Anterior cingulate cortex (tissue), 58 donors: ENCODE measurements at places on chromosomes 4 and X.

- no peak for DNase-seq
These were observed 666.1 kb upstream of the BOD1L1 start for GRCh38 chr4:14293582-14293981.

GRCh38 chr4:170242471-170242870 is 152.7 kb upstream of the AADAT start:
- DNase-seq: no peak

- DNase-seq: no peak
These were observed 14.3 kb downstream of the ANTXR2 start for GRCh38 chr4:80058740-80059139.

DNA sequence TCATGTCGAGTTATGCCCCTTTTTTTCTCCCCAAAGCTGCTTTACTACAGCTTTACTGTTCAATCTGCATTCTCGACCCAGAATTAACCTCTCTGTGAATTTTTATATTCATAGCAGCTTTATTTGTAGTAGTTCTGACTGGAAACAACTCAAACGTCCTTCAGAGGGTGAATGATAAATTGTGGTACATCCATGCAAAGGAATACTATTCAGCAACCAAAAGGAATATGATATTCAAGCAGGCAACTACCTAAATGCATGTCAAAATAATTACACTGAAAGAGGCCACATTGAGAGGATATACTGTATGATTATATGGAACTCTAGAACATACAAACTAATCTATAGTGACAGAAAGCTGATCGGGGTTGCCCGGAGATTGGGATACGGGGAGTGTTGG is 20.0 kb upstream of the MECP2 start:
- no peak for DNase-seq

DNA sequence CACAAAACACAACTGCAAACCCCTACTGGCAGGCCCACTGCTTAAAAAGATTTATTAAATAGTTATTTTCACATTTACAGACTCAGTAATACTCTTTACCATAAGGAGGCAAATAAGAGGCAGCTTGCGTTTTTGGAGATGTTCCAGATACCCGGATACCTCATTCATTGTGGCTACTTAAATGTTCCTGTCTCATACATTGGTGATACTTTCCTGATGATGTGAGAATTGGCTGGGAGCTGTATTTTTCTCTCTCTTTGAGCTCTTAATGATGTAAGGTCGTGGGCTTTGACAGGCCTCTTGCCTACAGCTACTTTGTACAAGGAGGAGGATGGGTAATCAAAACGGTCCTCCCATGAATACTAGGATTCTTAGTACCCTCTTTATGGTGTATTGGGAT is 101.5 kb downstream of the AKAP4 start:
- DNase-seq: no peak

DNA sequence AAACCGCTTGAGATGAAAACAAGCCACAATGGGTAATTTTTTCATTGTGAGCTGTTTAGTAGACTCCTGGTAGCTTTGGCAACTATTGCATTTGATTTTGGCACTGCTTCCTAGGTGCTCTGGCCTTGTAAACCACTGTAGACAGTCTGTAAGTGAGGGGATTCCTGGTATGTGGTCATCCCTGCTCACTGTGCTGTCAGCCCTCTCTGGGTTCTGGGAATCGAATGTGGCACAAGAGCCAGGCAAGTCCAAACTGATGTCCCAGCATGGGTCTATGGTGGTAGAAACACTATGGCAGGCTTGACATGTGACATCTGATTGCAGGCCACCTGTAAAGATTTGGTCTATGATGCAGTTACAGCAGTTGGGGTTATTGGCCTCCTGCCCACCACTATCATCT is 2.5 kb downstream of the USP51 start:
- DNase-seq: no peak

- no peak for DNase-seq
These were observed 36.8 kb upstream of the CASK start for GRCh38 chrX:41960142-41960541.

GRCh38 chr4:110294165-110294564 is 95.8 kb upstream of the ELOVL6 start:
- no peak for DNase-seq

- no peak for DNase-seq
These were observed 312.9 kb downstream of the GLUD2 start for GRCh38 chrX:121360280-121360679.

DNA sequence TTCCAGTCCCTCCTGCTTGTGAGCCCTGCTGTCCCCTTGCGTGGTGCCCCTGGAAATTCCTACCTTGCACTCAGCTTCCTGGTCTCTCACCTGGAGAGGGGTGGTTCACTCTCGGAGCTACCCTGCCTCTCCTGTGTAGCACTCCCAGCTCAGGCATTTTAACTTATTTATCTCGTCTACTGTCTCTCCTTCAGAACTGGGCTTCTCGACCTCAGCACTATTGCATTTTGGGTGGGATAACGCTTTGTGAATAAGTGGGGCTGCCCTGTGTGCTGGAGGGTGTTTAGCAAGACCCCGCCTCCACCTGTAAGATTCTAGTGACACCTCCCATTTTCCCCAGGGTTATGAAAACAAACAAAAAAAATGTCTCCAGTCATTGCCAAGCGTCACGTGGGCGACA is 56.0 kb upstream of the SORCS2 start:
- no peak for DNase-seq

GRCh38 chr4:15956179-15956850 is 6.7 kb downstream of the FGFBP2 start:
- peak; percentile 38 for DNase-seq

- DNase-seq: no peak
These were observed 21.7 kb upstream of the FAM156A start for GRCh38 chrX:52979993-52980392.

- no peak for DNase-seq
These were observed 21.6 kb downstream of the SCD5 start for GRCh38 chr4:82776925-82777542.

DNA sequence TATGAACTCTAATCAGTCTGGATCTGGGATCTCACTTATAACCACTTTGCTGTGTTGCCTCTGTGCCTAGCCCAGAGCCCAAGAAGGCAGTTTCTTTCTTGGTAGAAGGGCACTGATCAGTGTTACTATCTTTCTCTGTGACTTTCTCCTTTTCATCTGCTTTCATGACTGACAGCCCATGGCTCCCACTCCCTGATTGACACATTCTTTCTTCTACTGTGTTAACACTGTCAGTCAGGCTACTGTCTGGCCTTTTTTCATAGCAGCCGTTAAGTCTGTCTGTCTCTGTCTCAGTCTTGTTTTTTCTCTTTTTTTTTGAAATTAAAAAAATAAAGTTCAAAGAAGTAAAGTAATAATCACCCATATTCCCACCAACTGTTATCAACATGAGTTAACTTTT is 210.6 kb downstream of the GPC3 start:
- DNase-seq: no peak

GRCh38 chr4:6695660-6696610 is 2.3 kb downstream of the S100P start:
- no peak for DNase-seq

DNA sequence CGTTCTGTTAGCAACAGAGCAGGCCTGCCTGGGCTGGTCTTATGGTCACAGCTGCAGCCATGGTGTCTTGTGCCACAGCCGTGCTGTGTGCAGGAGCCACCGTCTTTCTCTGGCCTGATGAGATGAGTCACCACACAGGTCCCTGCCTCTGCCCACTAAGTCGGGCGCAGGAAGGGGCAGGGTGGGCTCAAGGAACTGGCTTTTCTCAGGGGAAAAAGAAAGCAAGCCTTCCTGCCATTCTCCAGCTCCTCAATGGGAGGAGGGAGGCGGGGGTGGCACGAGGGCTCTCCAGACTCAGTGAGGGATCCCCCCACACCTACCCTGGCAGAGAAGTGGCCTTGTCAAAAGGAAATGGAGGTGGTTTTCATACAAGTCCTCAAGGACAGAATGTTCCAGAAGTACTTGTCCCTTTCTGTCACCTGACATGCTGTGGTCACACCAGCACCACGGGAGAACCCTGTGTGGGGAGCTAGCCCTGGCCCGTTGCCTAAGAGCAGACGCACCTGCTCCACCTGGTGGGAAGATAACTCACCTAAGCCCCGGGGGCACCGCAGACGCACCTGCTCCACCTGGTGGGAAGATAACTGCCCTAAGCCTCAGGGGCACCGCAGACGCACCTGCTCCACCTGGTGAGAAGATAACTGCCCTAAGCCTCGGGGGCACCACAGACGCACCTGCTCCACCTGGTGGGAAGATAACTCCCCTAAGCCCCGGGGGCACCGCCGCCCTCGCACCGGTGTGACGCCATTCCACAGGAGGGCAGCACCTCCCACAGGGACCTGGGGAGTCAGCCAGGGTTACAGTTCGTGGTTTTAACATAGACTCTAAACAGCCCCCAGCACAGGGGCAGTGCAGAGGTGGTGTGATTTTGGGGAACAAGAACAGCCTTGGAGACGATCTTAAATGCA is 18.5 kb downstream of the UVSSA start:
- DNase-seq: no peak

DNA sequence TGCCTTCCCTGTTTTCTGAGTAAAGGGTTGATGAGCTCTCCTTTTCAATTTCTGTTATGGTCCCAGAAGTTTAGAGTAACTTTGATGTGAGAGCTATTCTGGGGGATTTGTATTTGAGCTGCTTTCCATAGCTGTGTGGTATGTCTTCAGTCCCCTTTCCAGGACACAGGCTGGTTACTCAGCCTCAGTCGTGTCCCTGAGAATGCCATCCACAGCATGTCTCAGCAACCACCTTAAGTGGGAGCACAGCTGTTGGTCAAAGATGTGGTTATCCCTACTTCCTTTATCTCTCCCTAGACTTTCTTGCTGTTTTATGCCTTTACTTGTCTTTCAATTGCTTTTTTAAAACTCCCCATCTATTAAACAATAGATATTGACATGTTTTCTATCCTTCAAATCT is 37.8 kb downstream of the RNF175 start:
- DNase-seq: no peak

GRCh38 chrX:128309311-128309710 is 257.1 kb upstream of the ACTRT1 start:
- no peak for DNase-seq
